ENCODE measurements at places on chromosomes 12 and 14. TPM values are rescaled to one million over a fixed set of nuclear protein-coding genes. Genes with fewer than 3 reads are reported as not detected.

- DNase-seq = no peak
Measured at GRCh38 chr12:60935981-60936761, 1324.0 kb upstream of the USP15 start.

DNA sequence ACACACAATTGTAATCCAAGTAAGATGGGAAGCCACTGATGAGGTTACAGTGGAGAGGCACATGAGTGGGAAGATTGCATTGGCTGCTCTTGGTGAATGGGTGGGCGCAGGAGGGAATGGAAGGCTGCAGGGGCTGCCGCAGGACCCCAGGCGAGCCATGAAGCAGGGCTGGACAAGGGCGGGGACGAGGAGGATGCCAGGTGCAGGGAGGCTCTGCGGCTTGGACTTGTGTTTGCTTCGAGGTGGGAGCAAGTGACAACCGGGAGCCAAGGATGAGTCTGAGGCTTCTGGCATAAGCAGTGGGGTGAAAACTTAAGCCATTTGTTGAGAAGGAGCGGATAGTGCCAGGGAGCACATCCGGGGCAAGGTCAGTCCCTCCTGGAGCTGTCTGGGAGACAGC is 115.0 kb downstream of the TSPAN9 start:
- no peak for DNase-seq

GRCh38 chr14:103380719-103381377 is 4.4 kb upstream of the MARK3 start:
- no peak for DNase-seq

ADSS1 gene
- 20.7 TPM for total RNA-seq

All from umbilical cord (tissue), 2 donors.